ENCODE measurements at places on chromosomes 2 and 18.
A peak's percentile ranks its signal among the peaks of the same experiment; 100 is the strongest.

DNA sequence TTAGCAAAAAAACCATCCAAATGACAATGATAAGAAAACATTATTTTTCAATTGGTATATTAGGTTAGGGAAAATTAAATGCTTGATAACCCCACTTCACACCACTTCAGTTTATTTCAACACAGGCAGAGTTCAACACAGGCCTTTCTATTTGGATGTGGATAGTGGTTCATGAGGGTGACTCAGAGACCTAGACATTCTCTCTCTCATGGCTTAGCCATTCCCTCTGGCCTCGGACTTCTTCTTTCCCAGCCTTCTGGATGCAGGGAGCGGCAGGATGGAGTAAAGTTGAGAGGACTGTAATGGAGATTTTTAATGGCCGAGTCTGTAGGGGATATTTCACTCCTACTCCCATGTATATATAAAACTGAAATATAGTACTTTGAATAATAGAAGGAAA, 109.7 kb downstream of the CTNNA2 start:
- DNase-seq, result peak; percentile 47

DNA sequence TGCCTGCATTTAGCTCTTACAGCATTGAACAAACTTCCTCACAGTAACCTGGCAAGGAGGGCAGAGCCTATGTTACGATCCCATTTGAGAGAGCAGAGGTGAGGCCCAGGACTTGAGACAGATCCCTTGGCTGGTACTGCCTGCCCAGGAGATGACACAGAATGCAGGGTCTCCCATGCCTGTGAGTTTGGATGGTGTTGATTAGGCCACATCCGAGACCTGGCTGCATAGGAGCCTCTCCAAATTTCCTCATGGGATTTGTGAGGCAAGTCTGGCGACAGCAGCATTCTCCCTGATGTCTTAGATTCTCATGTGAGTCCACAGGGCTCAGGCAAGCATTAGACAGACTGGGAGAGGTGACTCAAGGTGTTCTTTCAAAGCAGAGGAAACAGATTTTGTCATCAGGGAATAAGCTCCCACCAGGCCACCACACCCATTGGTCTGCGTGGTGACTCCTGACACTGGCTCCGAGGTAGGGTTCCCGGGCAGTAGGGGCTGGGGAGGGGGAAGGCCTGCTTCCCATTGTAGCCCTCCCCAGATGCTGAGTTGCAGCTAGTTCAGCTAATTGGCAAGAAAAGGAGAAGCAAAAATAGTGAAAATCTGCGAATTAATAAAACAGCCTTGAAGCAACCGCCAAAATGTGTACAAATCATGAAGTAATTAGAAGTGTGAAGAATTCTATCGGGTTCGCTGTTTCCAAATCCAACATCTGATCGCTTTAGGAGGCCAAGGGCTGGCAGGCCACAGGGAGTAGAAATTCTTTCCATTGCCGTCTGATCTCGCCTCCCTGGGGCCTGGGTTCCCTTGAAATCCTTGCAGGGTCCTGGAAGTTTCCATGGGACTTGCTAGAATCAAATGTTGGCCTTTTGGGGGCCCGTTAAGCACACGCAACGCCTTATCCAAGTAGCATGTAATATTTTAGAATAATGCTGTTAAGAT, 68.0 kb downstream of the MAPK4 start:
- no peak for DNase-seq

- no peak for DNase-seq
Observed at GRCh38 chr2:10012963-10013461, 30.3 kb upstream of the KLF11 start.

DNA sequence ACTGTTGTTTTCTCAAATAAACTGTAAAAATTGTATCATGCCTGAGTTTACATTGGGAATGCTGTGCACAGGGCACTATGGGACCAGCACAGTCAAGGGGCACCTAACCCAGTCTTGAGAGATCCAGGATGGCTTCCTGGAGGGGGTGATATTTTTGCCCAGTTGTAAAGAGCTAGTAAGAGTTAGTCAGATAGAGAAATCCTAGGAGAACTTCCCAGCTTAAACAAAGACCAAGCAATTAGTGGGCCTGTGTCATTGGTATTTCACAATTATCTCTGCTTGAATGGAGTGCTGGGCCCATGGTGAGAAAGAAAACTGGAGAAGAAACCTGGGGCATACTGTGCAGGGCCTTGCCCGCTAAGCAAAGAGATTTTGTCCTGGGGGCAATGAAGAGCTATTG, 12.2 kb downstream of the XDH start:
- DNase-seq, result no peak

DNA sequence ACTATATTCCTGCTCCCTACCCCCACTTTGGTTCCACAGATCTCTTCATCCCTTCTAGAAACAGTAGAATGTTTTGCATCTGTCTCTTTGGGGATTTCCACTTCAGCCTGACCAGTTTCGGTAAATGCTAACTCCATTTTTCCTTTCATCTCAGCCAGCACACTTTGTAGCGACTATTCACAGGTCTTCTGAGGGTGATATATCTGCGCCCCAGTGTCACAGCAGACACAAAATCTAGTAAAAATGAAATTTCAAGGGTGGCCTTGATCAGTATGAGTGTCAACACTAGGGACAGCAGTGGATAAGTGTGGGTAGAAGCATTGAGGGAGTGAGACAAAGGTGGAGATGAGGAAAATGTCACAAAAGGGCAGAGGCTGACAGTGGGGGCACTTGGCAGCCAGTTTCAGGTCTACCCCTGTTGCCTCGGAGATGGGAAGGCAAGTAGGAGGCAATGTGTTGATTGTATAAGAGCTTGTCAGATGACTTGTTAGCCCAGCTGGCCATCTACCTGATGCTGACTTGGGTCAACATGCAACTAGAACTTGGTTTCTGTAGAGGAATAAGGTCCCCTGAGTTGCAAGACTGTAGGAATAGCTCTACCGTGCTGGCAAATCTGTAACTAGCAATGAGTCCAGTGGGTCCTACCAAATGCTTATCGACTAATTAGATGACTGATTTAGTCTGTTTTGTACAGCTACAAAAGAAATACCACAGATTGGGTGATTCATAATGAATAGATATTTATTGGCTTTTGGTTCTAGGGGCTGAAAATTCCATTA, 60.7 kb downstream of the CXCR4 start:
- no peak for DNase-seq

- no peak for DNase-seq
Observed at GRCh38 chr2:107062173-107062572, 176.2 kb upstream of the ST6GAL2 start.

GRCh38 chr2:238473014-238473413, 46.3 kb downstream of the ASB1 start:
- no peak for DNase-seq

DNA sequence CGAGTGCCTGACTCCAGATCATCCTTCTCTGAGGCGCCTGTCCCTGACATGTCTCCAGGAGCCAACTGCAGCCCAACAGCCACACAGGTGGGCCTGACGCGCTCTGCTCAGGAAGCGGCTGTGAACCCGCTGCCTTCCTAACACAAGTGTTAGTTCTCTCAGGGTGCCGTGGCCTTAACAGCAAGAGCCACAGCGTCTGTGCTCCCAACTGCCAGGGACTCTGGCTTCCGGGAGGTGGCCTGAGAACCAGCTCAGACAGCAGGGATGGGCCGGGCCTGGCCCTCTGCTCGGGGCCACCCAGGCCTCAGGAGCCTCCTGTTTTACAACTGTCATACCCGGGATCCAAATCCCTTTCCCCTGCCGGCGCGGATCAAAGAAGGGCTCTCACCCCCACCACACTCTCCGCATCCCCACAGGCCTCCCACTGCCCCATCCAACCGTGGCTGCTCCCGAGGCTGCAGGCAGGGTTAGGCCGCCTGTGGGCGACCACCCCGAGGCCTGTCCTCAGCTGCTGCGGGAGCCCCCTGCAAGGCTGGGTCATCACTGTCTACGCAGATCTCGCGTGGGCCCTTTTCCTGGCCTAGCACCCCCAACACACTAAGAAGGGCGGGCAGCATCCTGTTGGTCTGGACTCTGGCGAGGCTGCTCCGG, 114.2 kb upstream of the ZNF236 start:
- no peak for DNase-seq

DNA sequence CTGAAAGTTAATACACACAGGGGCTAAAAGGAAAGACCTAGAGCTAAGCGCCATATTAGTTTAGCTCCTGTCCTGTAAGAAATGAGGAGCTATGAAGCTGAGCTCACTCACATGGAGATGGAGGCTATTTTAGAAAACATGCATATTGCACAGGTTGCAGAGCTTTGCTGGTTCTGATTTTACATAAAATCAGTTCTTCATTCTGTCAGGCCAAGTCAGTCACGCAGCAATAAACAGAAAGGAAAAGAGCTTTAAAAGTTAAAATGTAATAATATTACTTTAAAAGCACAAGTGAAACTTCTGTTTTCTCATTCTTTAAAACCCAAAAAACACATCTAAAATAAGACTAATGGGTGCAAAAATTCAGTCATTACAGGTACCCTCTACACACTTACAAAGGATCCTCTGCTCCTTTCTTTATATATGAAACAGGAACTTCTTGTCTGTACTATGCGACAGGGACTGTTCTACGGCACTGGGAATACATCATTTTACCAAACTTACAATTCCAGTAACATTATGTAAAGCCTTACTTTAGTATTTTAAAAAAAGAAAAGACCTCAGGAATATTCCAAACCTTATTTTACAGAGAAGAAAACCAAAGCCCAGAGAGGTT, 113.8 kb downstream of the THADA start:
- no peak for DNase-seq

GRCh38 chr18:8615397-8616027, 6.3 kb downstream of the RAB12 start:
- peak; percentile 81 for DNase-seq

GRCh38 chr2:159615367-159616285, 722 bp downstream of the BAZ2B start:
- DNase-seq, result peak; percentile 87

- no peak for DNase-seq
Observed at GRCh38 chr2:53265544-53266299, 501.9 kb upstream of the CHAC2 start.

DNA sequence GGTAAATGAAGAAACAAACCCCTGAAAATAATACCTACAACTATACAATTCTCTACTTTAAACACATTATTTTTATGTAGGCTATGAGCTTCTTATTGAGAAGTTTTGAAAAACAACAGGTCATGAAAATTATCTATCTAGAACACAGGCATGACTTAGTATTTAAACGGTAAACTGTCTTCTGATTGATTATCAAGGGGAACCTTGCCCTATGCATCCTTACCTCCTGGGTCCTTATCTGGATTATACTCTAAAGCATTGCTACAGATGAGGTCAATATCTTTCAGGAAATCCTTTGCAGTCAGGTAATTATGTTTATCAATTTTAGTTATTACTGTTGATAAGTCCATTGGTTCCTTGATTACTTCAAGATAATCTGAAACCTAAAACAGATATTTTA, 144.3 kb downstream of the ATAD2B start:
- DNase-seq, result no peak

GRCh38 chr2:168592181-168592831, 136.2 kb downstream of the CERS6 start:
- no peak for DNase-seq

GRCh38 chr2:184596819-184597411, 1.4 kb upstream of the ZNF804A start:
- DNase-seq, result peak; percentile 56

DNA sequence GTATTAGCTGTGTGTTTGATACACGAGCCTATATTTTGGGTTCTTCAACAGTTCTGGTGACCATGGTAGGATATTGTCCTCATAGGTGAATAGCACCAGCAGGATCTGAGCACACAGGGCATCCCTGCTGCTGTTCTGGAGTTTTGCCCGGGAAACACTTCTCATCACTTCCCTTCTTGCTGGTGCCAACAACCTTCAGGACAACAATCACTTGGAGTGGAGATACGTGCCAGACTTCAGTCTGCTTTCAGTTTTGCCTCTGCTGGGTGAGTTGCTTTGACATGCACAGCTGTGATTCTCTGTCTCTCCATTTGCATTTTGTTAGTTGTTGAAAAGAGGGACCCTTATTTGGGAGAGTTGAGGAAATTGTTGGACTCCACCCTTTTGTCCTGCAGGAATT, 1347.2 kb upstream of the DDX18 start:
- no peak for DNase-seq

GRCh38 chr2:174972924-174973323, 32.3 kb downstream of the CHN1 start:
- DNase-seq, result peak; percentile 70

GRCh38 chr2:218727502-218728165, 17.0 kb downstream of the TTLL4 start:
- no peak for DNase-seq

GRCh38 chr2:70673041-70673647, 94.9 kb downstream of the ADD2 start:
- no peak for DNase-seq

DNA sequence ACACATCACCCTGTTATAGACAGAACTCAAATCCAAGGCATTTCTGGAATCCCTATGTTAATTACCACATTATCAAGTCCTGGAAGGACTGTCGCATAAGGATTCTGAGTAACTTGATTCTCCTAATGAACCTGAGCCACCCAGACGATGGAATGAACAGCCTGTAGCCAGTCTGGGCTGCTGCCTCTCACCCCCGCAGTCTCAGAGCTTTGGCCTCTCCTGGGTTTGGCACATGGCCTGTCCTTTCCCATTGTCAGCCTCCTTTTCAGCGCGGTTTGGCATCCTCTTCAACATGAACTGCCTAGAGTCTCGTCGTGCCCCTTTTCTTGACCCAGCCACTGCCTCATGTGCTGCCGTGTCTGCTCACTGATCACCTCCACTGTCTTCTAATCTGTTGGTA, 147.6 kb downstream of the SLC8A1 start:
- DNase-seq, result no peak

Measured in A172 (cell line).